ENCODE measurements at places on chromosomes 6 and 20. TPM values are rescaled to one million over a fixed set of nuclear protein-coding genes. Genes with fewer than 3 reads are reported as not detected.

Gene BPIFB4
- not detected for total RNA-seq

GRCh38 chr6:106146852-106147351, 60.8 kb downstream of the PRDM1 start:
- no peak for DNase-seq

Gene BMP2
- 29.4 TPM for total RNA-seq

- no peak for DNase-seq
Observed at GRCh38 chr20:15487030-15487429, 1086.2 kb downstream of the KIF16B start.

DNA sequence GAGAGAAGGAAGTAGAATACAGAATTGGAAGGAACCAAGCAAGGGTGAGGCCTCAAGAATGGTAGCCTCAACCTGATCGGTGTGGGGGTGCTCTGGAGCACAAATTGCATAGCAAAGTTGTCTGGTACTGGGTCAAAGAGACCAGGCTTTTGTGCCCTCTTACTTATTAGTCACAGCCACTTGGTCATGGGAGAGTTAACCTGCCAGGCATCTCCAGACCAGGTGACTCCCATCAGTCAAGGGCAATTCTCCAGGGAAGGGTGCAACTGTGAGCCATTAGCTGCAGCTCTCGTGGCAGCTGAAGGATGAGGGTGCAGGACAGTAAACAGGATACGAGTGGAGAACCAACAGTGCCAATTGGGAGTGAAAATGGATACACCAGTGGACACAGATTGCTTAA, 47.7 kb upstream of the PLCB4 start:
- no peak for DNase-seq

DNA sequence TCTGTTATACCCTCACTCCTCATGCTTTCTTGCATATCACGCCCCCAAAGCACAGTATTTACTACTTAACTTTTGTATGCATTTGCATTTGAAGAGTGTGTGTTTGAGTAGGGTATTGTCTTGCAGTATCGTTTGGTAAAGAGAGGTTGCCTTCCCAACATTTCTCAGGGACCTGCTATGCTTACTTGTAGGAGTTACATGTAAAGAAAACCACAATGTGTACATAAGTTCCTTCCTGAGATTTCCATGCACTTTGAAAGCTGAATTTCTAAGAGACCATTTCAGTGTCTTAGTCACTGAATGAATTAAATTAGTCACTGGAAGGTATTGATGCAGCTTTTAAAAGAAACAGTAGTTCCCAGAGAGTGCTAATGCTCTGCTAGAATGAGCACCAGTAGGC, 159.3 kb upstream of the LAMA2 start:
- DNase-seq = no peak

Gene JAG1
- 73.5 TPM for total RNA-seq

GRCh38 chr6:138593909-138594757, 94.8 kb upstream of the NHSL1 start:
- DNase-seq = no peak

- DNase-seq = no peak
Observed at GRCh38 chr20:19812696-19813095, 54.6 kb downstream of the RIN2 start.

Gene PLCB1
- 10.7 TPM for total RNA-seq

DNA sequence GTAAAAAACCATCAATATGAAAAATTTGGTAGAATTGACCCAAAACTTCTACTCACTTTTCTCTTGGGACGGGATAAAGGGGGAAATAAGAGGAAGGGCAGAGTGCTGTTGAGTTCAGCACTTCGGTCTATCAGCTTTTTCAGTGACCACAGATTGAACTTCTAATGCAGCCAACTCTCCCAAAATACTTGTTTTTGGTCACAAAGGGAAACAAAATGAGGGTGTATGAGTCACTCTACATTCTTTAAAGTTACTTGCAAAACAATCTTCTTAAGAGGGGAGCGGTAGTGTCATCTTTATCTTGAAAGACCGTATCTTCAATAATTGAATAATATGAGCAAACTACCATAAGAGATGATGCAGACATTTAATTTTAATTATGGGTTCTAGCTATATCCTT, 661.3 kb downstream of the CD109 start:
- no peak for DNase-seq

DNA sequence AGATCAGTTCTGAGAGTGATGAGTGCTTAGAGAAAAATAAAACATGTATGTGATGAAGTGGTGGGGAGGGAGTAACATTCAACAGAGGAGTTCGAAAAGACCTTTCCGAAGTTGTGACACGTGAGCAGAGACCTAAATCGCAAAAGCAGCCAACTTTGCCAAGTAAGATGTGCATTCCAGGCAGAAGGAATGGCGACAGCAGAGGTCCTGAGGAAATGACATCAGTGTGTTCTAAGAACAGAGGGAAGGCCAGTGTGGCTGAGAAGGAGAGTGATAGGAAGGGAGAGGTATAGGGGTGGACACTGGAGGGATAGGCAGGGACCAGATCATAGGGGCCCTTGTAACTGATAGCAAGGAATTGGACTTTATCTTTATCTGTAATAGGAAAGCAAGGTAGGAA, 51.3 kb downstream of the ADAT2 start:
- DNase-seq = no peak

DNA sequence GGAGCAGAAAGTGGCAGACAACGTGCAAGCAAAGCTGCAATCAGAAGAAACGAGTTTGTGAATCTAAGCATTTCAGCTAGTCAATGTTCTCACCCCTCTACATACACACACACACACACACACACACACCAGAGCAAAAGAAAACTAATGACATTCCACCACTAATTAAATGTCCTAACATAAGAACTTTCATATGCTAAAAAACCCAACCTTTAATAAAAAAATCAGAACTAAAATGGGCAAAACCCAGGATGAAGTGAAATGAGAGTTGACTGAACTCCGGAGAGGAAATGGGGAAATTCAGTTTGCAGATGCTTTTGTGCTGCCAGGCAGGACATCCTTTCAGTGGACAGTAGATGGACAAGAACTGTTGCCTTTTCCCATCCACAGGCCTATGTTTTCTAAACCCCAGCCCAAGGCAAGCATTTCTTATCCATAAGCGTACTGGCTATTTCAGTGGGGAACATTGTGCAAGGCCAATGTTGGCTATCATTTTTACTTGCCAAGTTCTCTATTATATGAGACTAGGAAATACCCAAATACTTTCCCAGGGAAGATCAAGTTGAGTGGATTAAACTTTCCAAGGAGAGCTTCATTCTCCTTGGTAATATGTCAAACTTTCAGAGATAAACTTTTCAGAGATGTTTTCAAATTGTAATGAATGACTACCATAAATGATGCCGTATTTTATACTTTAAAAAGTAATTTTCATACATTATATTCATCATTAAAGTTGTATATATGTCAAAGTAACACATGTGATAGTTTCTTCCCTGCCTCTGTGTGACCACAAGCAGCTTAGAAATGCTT, 27.3 kb downstream of the RIN2 start:
- DNase-seq = no peak

Gene UBE2C
- 8.4 TPM for total RNA-seq

DNA sequence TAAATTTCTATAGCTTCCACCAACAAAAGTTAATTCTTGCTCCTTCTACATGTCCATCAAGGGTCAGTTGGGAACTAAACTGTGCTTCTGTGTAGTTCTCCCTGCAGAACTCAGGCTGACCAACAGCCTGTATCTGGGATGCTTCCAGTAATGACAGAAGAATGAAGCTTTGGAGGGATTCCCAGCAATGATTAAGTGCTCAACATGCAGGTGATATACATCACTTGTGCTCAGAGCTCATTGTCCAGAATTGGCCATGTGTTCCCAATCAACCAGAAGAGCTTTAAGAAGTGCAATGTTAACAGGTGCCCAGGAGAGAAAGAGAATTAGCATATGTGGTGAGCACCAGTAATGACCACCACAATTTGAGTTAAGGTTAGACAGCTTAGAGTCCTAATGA, 37.4 kb upstream of the SNRPB2 start:
- DNase-seq = no peak

- no peak for DNase-seq
Observed at GRCh38 chr6:102355578-102355977, 962.1 kb downstream of the GRIK2 start.

Gene CHMP4B
- 137 TPM for total RNA-seq

GRCh38 chr20:61980647-61981583, 84.8 kb downstream of the TAF4 start:
- no peak for DNase-seq

Gene B3GAT2
- total RNA-seq = not detected

DNA sequence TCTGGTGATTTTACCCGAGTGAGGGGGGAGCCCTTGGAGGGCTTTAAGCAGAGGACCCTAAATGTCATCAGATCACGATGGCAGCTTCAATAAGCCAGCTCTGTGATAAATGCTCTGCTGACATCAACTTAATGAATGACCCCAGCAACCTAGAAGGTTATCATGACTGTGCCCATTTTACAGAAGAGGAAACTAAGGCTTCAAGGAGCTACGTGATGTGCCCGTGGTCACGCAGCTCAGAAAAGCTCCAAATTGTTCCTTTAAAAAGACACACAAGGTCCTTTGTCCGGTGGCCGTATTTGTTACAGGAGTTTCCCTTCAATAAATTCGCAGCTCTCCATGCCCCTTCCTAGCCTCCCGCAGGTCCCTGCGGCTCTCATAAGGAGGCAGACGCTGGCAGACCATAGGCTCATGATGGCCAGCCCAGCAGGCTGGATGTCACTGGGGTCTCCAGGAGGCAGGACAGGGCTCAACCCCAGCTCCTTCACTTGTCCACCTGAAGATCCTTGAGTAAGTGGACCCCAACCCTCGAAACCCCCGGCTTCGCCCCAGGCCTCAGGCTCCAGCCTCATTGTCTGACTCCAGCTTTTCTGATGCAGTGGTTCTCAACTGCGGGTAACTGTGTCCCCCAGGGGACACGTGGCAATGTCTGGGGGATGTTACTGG, 106.4 kb downstream of the BMP7 start:
- no peak for DNase-seq

Gene NTSR1
- not detected for total RNA-seq

DNA sequence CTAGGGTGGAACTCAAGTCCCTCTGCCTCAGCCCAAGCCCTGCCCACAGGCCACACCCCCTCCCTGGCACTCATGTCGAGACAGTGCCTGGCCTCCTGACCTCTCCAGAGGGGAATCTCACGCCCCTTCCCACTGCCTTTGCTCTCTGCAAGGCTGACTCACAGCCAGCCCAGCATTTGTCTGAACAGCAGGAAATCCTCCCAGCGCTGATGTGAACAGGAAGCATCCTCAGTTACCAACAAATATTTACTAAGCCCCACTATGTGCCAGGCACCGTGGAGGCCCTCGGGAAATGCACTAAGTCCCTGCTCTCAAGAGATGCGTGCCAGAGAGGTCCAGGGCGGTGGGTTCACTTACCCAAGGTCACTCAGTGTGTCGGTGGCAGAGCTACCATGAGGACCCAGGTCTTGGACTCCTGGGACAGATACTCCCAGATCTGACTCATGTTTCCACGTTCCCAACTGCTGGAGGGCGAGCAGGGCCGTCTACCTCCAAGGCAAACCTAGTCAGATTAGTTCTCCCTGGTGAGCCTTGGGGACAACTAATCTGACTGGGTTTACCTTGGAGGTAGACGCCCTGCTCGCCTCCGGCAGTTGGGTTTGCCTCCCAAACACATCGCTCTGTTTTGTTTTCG, 7.8 kb downstream of the ADA start:
- DNase-seq = peak; percentile 76

DNA sequence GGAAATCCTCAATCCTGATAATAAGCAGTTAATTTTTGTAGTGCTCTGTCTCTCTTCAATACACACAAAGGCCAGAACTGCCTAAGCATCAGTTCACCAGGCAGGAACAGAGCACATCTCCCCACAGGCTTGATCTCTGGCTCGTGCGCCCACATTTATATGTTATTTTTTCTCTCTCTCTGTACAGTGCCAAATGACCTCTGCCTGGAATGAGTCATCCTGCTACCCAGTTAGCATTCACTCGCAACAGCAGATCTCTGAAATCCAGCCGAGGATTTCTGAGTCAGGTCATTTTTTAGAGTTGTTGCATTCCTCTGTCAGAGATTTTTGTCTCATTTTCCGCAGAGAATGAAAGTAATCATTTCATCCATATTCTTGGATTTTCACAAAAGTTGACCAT, 107.1 kb downstream of the COL12A1 start:
- DNase-seq = peak; percentile 17

Gene SLC12A5
- not detected for total RNA-seq

DNA sequence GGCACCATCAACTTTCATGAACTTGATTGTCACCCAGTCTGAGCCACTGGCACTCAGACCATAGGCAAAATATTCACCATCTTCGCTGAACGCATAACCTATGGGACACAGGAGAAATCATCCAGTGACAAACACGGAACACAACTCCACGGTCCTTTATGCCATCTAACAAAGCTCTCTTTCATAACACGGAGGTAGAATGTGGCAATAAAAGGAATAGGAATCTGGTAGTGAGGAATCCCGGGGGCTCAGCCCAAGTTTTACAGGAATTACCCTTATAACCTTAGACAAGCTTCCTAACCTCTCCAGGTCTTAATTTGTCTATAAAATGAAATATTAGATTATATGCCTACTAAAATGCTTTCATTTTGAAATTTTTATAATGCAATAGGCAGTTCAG, 29.4 kb downstream of the PREP start:
- no peak for DNase-seq

Gene PCSK2
- 0.57 TPM for total RNA-seq

- DNase-seq = no peak
Observed at GRCh38 chr6:122886481-122886880, 97.4 kb downstream of the SMPDL3A start.

Measured in Peyer's patch (tissue), 4 donors.